CD4-positive, CD25-positive, alpha-beta regulatory T cell (primary cell): ENCODE measurements at places on chromosomes 2 and 18. TPM values are rescaled to one million over a fixed set of nuclear protein-coding genes. Genes with fewer than 3 reads are reported as not detected.

DNA sequence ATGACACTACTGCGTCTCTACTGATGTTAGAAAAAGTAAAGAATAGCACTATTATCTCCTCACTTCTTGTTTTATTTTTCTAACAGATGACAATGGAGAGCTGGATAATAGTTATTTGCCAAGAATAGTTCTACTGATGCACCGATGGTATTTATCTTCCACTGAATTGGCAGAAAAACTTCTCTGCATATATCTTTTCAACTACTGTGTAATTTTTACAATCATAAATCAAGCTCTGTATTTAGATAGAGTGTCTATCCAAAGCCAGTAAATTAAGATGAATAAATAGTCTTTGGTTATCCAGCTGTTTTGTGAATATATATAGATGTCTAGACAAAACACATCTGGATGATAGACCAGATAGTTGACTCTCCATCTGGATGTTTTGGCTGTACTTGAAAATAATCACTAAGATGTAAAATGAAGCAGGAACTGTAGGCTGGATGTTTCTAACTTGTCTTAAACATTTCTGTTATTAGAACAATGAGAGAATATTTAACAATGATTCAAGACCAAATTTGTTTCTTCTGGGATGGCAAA is 40.1 kb downstream of the RASGRP3 start:
- no peak for DNase-seq

- DNase-seq: no peak
Measured at GRCh38 chr2:1282552-1282951, 130.7 kb upstream of the TPO start.

- DNase-seq: no peak
Measured at GRCh38 chr18:2547477-2548087, 23.7 kb downstream of the METTL4 start.

DNA sequence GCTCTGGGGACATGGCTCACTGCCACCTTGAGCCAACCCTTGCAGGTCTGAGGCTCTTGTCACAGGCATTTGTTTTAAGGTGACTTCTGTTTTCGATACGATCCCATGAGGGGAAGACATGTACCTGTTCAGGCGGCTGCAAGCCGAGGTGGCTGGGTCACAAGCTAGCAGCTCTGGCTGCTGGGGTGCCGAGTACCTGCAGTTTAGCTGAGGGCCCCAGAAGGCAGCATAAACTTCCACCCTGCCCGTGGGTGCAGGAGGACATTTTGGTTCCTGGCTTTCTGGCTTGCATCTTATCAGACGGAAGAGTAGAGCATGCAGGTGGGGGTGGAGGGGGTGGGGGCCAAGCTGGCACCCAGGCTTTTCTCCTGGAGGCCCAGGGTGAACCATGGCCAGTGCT is 28.4 kb downstream of the COA5 start:
- no peak for DNase-seq

DNA sequence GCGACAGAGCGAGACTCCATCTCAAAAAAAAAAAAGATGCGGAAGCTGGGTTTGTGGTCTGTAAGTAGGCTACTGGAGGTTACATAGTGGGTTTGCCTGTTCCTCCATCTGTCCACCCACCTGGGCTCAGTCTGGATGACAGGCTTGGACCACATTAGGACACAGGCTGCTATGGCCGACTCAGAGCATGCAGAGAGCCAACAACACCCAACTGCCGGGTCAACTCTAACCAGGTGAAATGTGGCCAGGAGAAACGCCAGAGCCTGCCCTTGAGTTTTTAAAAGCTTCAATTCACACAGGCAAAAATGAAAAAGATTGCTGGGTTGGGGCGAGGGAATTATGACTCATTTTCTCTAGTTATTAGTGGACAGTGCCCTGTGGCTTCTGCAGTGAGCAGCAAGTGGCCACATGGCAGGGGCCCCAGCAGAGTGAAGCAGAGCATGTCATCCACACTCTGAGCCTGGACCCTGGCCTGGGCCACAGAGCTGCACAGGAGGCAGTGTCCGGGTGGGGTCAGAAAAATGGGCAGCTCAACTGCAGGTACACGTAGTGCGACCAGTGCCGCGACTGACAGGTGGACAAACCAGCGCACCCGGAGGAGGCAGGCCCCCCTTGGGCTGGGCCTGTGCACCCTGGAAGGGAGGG is 67.4 kb downstream of the BIN1 start:
- no peak for DNase-seq

- DNase-seq: no peak
Measured at GRCh38 chr2:232419245-232420072, 12.8 kb downstream of the ALPG start.

GRCh38 chr2:46656640-46657039 is 177.3 kb downstream of the TMEM247 start:
- no peak for DNase-seq

GRCh38 chr2:120536141-120536540 is 190.2 kb downstream of the INHBB start:
- no peak for DNase-seq

DNA sequence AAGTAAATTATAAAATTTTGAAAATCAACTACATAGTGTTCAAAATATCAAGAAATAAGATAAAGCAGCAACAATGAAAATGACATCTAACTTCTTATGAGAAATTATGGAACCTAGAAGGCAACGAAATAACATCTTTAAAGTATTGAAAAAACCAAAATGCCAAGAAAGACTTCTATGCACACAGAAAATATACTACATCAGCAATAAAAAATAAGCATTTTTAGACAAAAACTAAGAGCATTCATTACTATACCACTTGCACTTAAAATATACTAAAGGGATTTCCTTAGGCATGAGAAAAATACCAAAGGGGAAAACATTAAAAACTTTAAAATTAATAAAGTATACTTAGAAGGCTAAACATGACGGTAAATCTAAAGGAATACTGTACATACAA is 556.3 kb downstream of the NUP35 start:
- no peak for DNase-seq

Gene CTNNA2
- total RNA-seq: not detected

Gene ASB18
- total RNA-seq: not detected

Gene PARD6G
- 0.20 TPM for total RNA-seq

Gene C2orf74
- 7.6 TPM for total RNA-seq

Gene BOLL
- total RNA-seq: not detected
